Right renal cortex interstitium (tissue), 3 donors: ENCODE measurements at places on chromosomes 7 and 10.

- DNase-seq, result no peak
Measured at GRCh38 chr10:15220445-15220844, 52.0 kb upstream of the NMT2 start.

DNA sequence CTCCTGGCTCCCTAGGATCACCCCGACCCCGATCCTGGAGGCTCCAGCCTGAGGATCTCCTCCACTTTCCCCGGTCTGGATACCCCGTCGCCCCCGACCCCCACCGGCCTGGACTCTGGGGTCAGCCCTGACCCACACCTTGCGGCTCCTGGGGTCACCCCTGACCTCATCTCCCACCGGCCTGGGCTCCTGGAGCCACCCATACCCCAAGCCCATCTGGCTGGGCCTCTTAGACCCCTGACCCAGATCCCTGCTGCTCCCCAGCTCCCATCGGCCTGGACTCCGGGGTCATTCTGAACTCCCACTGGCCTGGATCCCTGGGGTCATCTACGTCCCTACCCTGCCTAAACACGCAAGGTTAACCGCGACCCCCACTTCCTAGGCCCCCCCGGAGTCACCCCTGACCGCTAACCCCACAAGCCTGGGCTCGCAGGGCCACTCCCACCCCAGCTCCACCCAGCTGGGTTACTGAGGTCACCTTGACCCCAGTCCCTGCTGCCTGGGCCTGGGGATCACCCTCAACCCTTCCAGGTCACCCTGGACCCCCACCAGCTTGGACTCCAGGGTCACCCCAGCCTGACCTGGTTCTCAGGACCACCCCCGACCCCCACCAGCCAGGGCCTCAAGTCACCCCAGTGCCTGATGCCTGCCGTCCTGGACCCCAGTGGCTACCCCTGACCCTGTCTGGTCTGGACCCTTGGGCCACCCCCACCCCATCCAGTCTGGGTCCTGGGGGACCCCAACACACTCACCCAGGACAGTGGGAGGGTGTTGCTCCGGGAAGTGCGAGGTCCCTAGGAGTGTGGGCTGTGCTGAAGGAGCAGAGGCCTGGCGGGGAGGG, 1.2 kb downstream of the FOXK1 start:
- DNase-seq, result no peak

- no peak for DNase-seq
Measured at GRCh38 chr7:155166673-155167370, 96.7 kb downstream of the HTR5A start.

DNA sequence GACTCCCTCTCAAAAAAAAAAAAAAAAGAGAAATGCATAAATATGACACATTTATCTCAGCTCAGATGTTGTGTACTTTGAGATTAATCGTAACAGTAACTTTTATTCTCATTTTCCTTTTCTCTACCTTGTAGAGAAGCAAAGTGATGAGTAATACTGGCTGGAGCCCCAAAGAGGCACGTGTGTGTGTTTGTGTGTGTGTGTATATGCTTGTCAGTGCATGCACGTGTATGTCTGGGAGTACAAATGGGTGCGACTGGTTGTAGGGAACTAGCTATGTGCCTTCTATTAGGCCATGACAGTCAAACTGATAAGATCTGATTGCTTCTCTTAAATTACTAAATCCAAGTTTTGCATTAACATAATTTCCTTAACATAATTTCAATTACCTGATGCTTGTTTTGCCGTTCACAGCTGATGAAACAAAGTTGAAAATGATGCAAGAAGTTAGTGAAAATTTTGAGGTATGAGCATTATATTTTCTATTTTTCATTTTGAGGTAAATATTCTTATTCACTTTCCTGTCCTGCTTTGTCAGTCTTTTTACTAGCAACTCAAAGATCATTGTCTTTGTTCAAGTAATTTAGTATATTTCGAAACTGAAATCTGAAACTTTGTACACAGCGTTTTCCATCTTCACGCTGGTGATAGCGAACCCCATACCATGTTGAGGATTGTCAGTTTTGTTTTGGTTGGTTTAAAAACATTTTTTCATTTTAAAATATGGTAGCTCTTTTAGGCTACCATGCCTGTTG, 3.4 kb downstream of the TRRAP start:
- no peak for DNase-seq

- DNase-seq, result no peak
Measured at GRCh38 chr7:20991544-20991943, 204.9 kb upstream of the SP8 start.

- DNase-seq, result no peak
Measured at GRCh38 chr10:27490807-27491206, 13.3 kb upstream of the RAB18 start.

- no peak for DNase-seq
Measured at GRCh38 chr7:30166155-30166840, 31.5 kb downstream of the MTURN start.
